GM19239 (cell line): ENCODE measurements at places on chromosomes 11 and 22.

DNA sequence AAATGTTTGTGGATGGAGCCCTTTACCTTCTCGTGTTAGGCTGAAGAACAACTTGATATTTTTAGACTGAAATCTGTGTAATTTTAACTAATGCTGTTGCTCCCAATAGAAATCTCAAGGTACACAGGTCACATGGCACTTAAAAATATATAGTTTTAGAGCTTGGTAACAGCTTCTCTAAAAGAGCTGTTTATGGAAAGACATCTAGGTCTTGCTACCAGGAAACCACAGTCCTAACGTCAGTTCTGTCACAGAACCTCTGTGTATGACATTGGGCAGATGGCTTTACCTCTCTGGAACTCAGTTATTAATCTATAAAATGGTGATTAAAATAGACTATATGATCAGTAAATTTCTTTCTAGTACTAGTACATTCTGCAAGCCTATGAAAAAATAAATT, 35.4 kb downstream of the PAK1 start:
- DNase-seq: no peak

GRCh38 chr11:125367710-125368109, 128.4 kb downstream of the FEZ1 start:
- DNase-seq: no peak

DNA sequence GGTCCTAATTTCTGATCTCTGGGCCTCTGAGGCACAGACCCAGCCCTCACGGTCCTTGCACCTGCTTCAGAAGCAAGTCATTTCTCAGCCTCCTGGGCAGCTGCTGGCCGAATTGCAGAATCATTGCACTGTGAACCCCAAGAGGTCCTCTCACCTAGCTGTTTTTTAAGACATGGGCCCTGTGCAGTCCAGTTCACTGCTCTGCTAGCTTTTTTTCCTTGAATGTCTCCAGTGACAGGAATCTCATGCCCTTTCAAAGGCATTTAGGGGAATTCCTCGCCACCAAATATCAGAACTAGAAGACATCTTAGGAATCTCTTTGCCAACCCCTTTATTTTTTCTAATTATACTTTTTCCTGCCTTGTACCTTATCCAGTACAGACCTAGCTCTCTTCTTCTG, 35.6 kb upstream of the TP53I11 start:
- DNase-seq: no peak

- no peak for DNase-seq
These were observed 58.7 kb downstream of the AHNAK start for GRCh38 chr11:62487738-62488551.

DNA sequence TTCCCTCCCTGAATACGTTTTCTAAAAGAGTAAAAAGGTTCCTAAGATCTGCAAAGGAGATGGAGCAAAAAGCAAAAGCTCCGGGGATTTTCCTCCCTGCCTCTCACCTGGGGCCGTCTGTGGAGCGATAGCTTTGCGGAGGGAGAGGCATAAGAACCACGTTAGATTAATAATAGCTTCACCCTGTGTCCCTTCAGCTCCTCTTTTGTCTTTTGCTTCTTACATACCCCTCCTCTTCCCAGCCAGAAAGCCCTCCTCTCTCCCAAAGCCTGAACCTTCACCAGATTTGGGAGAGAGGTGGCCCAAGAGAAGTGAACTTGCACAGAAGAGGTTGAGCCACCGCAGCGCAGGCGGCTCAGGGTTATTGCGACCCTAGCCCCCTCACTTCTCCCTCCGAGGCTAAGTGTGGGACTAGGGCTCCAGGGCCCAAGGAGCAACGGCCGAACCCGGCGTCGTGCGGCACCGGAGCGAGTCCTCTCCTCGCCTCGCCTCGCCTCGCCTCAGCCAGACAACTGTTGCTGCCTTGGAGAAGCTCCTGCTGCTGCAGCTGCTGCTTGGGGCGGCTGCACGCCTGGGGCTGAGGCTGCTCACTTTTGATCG, 97.6 kb upstream of the HSD17B12 start:
- no peak for DNase-seq

GRCh38 chr22:38262051-38262795, 10.6 kb downstream of the TMEM184B start:
- DNase-seq: no peak

DNA sequence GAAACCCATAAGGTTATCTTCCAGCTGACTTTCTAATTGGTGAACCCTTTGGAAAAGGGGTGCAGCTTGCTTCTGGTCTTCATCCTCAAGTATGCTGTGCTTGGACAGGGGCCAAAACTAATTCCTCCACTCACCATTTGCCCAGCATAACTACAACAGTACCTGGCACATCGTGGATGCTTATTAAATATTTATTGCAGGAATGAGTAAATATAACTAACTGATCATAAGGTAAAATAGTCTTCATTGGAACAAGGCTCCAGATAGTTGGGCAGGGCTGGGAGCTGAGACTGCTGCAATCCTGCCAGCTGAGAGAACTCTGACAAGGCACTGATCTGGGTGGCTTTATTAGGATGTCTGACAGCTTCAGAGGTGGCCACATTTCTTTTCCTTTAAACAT, 2.4 kb upstream of the SIDT2 start:
- no peak for DNase-seq

- no peak for DNase-seq
These were observed 6.5 kb downstream of the MRPL23 start for GRCh38 chr11:1953489-1954266.

DNA sequence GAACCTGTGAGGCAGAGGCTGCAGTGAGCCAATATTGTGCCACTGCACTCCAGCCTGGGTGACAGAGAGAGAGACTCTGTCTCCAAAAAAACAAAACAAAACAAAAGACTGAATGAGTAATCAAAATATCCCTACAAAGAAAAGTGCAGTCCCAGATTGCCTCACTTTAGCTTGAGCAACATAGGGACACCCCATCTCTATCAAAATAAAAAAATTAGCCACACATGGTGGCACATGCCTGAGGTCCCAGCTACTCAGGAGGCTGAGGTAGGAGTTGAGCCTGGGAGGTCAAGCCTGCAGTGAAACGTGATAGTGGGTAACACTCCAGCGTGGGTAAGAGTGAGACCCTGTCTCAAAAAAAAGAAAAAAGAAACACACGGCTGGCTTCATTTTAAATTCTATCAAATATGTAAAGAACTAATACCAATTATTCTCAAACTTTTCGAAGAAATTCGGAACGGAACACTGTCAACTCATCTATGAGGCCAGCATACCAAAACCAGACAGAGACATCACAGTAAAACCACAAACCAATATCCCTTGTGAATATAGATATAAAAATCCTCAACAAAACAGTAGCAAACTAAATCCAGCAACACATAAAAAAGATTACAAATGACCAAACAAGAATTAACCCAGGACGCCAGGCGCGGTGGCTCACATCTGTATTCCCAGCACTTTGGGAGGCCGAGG, 12.9 kb downstream of the CHEK2 start:
- no peak for DNase-seq

- no peak for DNase-seq
These were observed 176.1 kb downstream of the IGLL1 start for GRCh38 chr22:23403720-23404688.

- no peak for DNase-seq
These were observed 25.0 kb downstream of the CASP12 start for GRCh38 chr11:104873252-104873651.

DNA sequence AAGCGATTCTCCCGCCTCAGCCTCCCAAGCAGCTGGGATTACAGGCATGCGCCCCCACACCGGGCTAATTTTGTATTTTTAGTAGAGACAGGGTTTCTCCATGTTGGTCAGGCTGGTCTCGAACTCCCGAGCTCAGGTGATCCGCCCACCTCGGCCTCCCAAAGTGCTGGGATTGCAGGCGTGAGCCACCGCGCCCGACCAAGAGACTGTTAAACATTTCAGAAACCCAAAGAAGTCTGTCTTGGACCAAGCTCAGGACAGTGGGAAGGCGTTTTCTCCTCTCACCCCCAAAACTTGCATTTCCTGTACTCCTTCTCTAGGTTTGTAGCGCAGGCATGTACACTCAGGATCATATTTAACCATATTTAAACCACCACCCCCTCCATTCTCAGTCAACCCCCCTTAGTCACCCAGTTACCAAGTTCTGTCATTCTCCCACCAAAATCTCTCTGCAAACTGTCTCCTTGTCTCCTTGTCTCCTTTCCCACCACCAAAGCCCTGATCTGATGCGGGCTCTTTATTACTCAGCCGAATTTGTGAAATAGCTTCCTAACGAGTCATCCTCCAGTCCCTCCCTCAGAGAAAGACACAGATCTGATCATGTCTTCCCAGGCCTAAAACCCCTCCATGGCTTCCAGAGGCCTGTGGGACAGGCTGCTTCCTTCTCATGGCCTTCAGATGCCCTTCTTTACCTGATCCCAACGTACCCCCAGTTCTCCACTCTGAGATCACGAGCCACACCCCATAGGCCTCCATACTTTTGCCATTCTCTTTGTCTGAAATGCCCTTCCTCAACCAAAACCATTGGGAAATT, 29.0 kb upstream of the CREB3L1 start:
- no peak for DNase-seq

- no peak for DNase-seq
These were observed 10.4 kb upstream of the EMID1 start for GRCh38 chr22:29195118-29195963.

GRCh38 chr11:129787532-129788155, 28.0 kb upstream of the TMEM45B start:
- DNase-seq: no peak

DNA sequence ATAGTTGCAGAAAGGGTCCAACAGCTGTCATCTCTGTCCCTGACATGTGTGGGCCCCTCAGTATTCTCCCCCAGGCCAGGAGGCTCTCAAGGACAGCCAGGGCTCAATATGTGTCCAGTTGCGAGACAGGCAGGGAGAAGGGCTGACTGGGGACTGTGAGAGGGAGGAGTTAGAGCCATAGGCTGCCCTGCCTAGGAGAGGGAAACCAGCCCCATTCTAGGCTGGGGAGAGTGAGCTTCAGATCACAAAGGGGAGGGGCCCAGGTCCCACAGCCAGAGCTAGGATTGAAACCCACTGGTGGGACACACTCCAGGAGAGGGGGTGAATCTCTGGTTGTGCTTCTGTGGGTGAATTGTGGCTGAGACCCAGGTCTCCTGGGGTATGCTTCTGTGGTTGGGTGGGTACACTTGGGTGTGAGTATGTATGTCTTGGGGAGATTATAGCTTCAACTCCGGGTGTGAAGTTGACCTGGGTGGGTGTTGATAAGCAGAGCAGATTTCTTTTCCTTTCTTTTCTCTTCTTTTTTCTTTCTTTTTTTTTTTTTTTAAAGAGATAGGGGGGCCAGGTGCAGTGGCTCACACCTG, 2.1 kb upstream of the CARNS1 start:
- DNase-seq: no peak

DNA sequence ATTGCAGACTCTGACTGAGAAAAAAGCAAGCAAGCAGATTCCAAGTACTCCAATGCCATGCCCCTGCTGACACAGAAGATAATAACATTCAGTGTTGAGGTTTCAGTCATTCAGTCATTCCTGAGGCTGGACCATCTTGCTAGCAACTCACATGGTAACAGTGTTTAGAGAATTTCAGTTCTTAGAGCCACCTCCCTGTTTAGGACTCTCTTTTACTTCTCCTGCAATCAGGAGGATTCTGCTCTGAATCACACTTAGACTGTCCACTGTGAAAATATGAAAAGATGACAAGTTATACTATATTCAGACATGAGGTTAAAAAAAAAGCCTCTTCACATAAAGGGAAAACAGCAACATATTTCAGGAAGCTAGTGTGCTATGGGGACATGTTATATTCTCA, 183.9 kb upstream of the CTSC start:
- DNase-seq: no peak

DNA sequence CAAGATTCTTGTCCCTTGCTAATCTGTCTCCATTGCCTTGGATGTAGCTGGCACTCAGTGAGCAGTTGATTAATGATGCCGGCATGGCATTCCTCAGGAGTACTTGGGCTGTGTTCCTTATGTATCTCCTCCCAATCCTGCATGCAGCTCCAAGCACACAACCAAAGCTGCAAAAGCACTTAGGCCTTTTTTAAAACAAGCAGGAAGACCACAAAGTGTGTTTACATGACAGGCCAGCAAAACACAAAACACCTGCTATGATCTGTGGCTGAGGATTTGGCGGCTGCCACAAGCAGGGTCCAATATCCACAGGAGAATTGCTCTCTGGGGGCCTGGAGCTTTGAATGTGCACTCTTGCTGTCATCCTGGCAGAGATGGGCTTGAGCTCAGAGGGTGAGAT, 8.9 kb downstream of the ABTB2 start:
- no peak for DNase-seq

GRCh38 chr11:131457163-131457562, 86.7 kb downstream of the NTM start:
- DNase-seq: no peak

DNA sequence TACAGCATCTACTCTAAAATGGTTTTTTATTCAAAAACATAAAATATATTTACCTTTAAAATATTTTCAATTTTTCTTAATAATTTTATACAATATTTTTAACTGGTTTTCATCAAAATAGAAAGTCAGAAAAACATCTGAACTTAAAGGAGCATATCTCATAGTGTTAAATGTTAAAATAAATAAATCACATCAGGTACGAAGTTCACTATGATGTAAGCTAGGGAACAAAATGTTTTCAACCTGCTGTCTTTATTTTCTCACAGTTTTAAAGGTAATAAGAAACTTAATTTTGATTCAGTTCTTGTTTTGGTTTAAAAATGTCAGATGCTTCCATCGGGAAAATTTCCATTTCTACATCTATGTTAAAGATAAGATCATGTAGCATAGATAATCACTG, 97.7 kb downstream of the MUC15 start:
- no peak for DNase-seq

DNA sequence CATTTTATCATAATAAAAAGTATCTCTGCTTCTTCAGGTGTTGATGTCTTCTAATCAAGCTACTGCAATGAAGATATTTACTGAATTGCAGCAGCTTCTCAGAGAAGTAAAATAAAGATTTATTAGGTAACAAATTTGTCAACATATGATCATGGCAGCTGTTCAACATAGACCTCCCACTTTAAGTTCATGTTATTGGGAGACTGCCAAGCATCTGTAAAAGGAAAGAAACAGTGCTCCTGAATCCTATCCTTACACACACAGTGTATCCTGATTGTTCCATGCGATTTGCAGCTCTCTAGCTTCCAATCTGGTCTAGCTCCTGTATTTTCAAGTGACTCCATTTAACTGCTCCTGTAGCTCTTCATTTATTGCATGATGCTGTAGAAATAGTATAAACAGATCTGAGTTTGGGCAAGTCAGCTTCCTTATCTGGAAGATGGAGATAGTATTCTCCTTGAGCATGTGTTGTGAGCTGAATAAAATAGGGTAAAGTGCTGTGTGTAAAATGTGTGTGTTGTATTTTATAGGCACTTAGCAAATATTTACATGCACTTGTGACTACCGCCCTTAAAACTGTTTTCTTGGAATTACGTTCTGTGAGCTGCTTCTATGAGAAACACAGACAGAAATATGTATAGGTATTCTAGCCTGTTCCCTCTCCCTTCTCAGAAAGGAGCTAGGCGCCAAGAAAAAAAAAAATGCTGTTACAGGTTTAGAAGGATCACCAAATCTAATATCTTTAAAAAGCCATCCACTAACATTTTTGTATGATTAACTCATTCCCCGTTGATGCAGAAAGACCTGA, 290.6 kb downstream of the JRKL start:
- DNase-seq: no peak

GRCh38 chr11:35549787-35550186, 24.4 kb upstream of the PAMR1 start:
- no peak for DNase-seq

GRCh38 chr11:134152696-134153095, 71.1 kb downstream of the NCAPD3 start:
- DNase-seq: no peak

GRCh38 chr22:22397875-22398524, 110.5 kb downstream of the ZNF280B start:
- DNase-seq: no peak
